ENCODE measurements at places on chromosomes 1 and 21.

DNA sequence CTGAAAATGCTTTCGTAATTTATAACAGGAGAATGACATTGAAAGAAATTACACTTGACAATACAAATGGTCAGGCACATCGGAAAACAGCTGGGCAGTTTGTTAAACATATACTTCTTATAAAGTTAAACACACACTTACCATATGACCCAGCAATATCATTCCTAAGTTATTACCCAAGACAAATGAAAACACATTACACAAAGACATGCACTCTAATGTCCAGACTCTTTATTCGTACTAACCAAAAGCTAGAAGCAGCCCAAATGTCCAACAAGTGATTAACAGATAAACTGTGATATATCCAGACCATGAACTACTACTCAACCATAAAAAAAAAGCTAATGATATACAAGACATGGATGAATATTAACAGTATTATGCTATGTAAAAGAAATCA, 8.5 kb downstream of the AKT3 start:
- no peaks in the 10 kb centered on the region for H3K27me3 ChIP-seq
- H3K36me3 ChIP-seq: no peaks in the 10 kb centered on the region
- H3K4me3 ChIP-seq: no peak overlapping the region
- H3K4me1 ChIP-seq: peaks cover 25% of the 10 kb centered on the region
- DNase-seq: no peak
- no peak overlapping the region for H3K27ac ChIP-seq

GRCh38 chr1:91585982-91586381, 85.3 kb downstream of the CDC7 start:
- H3K27ac ChIP-seq: peak overlapping the region; percentile 34
- H3K4me3 ChIP-seq: no peak overlapping the region
- peaks cover 13% of the 10 kb centered on the region for H3K4me1 ChIP-seq
- DNase-seq: no peak
- H3K36me3 ChIP-seq: no peaks in the 10 kb centered on the region
- peaks cover 12% of the 10 kb centered on the region for H3K27me3 ChIP-seq

GRCh38 chr1:177909416-177909815, 60.4 kb downstream of the SEC16B start:
- DNase-seq: no peak
- peaks cover 11% of the 10 kb centered on the region for H3K27me3 ChIP-seq
- H3K4me1 ChIP-seq: no peaks in the 10 kb centered on the region

GRCh38 chr1:161365207-161365606, 2.5 kb downstream of the CFAP126 start:
- H3K27me3 ChIP-seq: no peaks in the 10 kb centered on the region
- DNase-seq: no peak
- peaks cover 5% of the 10 kb centered on the region for H3K36me3 ChIP-seq

DNA sequence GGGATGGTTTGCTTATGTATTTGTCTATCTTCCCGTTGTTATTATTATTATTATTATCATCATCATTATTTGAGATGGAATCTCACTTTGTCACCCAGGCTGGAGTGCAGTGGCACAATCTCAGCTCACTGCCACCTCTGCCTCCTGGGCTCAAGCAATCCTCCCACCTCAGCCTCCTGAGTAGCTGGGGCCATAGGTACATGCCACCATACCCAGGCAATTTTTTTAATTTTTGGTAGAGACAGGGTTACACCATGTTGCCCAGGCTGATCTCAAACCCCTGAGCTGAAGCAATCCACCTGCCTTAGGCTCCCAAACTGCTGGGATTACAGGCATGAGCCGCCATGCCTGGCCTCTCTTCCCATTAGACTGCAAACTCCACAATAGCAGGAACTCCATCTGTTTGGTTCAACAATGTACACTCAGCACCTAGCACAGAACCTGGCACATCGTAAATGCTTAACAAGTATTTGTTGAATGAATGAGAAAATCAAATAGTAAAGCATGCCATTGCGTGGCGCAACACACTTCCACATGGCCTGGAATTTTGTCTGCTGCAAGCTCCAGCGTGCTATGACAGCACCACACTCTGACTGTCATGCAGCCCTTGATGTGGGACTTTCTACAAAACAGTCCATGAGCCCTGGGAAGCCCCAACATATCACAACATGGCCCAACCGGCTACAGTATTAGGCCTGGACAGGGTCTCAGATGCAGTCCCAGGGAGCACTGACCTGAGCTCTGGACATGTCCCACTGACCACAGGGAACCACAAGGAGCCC, 3.8 kb upstream of the TINAGL1 start:
- H3K36me3 ChIP-seq: no peaks in the 10 kb centered on the region
- peaks cover 14% of the 10 kb centered on the region for H3K4me1 ChIP-seq
- DNase-seq: no peak
- H3K27ac ChIP-seq: no peak overlapping the region
- no peak overlapping the region for H3K4me3 ChIP-seq

- DNase-seq: peak; percentile 43
- no peaks in the 10 kb centered on the region for H3K27me3 ChIP-seq
- no peak overlapping the region for H3K27ac ChIP-seq
- peaks cover 17% of the 10 kb centered on the region for H3K4me1 ChIP-seq
- peaks cover 14% of the 10 kb centered on the region for H3K36me3 ChIP-seq
These were observed 22.9 kb upstream of the NDC1 start for GRCh38 chr1:53860967-53861411.

GRCh38 chr21:43025636-43026180, 49.9 kb downstream of the CBS start:
- H3K36me3 ChIP-seq: peaks cover 45% of the 10 kb centered on the region
- H3K4me1 ChIP-seq: no peaks in the 10 kb centered on the region
- no peak for DNase-seq
- H3K4me3 ChIP-seq: no peak overlapping the region

- H3K4me3 ChIP-seq: peak within 1 kb of the TSS; percentile 98
- peak within 1 kb of the TSS; percentile 97 for H3K27ac ChIP-seq
- no peaks in the 10 kb centered on the region for H3K36me3 ChIP-seq
- DNase-seq: peak; percentile 98
These were observed at the start of gene FAF1 for GRCh38 chr1:50959913-50960844. Gene FAF1, minus strand, starts transcription at chr1:50960267. Its CDS starts 456 bp downstream, at chr1:50959811.

GRCh38 chr1:192726820-192727504, 81.9 kb upstream of the RGS2 start:
- DNase-seq: no peak
- no peaks in the 10 kb centered on the region for H3K4me1 ChIP-seq
- no peak overlapping the region for H3K4me3 ChIP-seq

GRCh38 chr1:109263234-109263596, 13.9 kb downstream of the CELSR2 start:
- H3K27me3 ChIP-seq: no peaks in the 10 kb centered on the region
- no peaks in the 10 kb centered on the region for H3K36me3 ChIP-seq
- no peak overlapping the region for H3K27ac ChIP-seq

- H3K27me3 ChIP-seq: no peaks in the 10 kb centered on the region
- H3K36me3 ChIP-seq: peaks cover 22% of the 10 kb centered on the region
- H3K4me1 ChIP-seq: peaks cover 84% of the 10 kb centered on the region
These were observed 1.2 kb downstream of the PIK3C2B start for GRCh38 chr1:204493145-204493983.

DNA sequence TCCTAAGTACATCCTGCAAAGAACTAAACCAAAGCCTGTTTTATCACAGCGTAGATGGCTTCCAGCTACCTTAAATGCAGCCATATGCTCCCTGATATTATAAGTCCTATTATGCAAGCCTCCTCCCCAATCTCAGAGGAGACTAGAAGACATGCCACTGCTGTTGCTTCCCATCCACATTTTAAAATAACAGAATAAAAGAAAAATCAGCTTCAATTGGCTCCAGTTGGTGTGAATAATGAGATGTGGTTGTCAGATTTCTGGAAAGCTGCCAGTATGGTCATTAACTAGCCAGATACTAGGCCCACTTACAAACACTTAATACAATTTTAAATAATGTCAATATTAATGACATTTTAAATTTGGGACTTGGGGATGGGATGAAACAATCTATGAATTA, 25.7 kb downstream of the WARS2 start:
- peaks cover 15% of the 10 kb centered on the region for H3K4me1 ChIP-seq
- H3K27ac ChIP-seq: no peak overlapping the region
- no peak for DNase-seq
- no peaks in the 10 kb centered on the region for H3K27me3 ChIP-seq

- no peaks in the 10 kb centered on the region for H3K36me3 ChIP-seq
- H3K27ac ChIP-seq: no peak overlapping the region
- no peak overlapping the region for H3K4me3 ChIP-seq
- DNase-seq: no peak
These were observed 191.2 kb upstream of the GREM2 start for GRCh38 chr1:240803151-240803550.

DNA sequence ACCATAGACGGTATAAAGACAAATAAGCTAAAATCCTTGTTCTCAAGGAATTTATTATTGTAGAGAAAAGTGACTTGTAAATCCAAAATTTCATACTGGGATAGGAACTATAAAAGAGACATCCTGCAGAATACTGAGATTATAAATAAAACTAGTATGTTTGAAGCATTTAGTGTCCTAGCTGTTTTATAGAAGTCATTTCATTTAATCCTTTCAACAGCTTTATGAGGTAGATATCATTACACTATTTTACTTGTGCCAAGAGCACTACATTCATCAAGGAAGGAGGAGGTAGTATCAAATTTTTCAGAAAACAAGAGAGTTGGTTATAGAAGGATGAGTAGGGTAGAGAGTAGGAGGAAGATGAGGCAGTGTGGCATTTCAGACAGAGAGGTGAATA, 119.6 kb downstream of the ATF6 start:
- H3K27me3 ChIP-seq: no peaks in the 10 kb centered on the region
- peaks cover 28% of the 10 kb centered on the region for H3K36me3 ChIP-seq
- H3K27ac ChIP-seq: no peak overlapping the region
- H3K4me3 ChIP-seq: no peak overlapping the region

- H3K4me1 ChIP-seq: no peaks in the 10 kb centered on the region
- no peaks in the 10 kb centered on the region for H3K36me3 ChIP-seq
- no peak overlapping the region for H3K27ac ChIP-seq
- H3K4me3 ChIP-seq: no peak overlapping the region
- peaks cover 8% of the 10 kb centered on the region for H3K27me3 ChIP-seq
These were observed 226.0 kb upstream of the KAZN start for GRCh38 chr1:14372526-14372925.

- no peak overlapping the region for H3K4me3 ChIP-seq
- DNase-seq: no peak
- H3K4me1 ChIP-seq: no peaks in the 10 kb centered on the region
- H3K27ac ChIP-seq: no peak overlapping the region
- no peaks in the 10 kb centered on the region for H3K36me3 ChIP-seq
These were observed 195.7 kb downstream of the ROR1 start for GRCh38 chr1:63969441-63969901.

DNA sequence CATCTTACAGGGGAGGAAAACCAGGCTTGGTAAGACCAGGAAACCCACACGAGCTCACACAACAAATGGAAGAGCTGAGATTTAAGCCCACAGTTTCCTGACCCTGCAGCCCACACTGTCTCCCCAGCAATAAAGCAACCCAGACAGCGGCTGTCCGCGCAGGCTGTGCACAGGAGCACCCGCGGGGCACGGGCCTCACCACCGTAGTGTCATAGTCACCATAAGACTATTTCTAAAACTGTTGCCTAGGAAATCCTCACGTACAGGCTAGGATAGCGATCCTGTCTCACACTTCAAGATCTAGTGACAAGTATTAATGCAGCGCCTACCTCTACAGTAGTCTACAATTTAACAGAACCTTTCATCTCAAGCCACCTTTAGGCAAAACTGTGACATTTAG, 54.0 kb upstream of the SYT6 start:
- peaks cover 58% of the 10 kb centered on the region for H3K27me3 ChIP-seq
- H3K27ac ChIP-seq: no peak overlapping the region
- no peak overlapping the region for H3K4me3 ChIP-seq
- H3K4me1 ChIP-seq: peaks cover 2% of the 10 kb centered on the region
- H3K36me3 ChIP-seq: no peaks in the 10 kb centered on the region
- DNase-seq: no peak

- H3K36me3 ChIP-seq: no peaks in the 10 kb centered on the region
- H3K4me3 ChIP-seq: no peak overlapping the region
- no peak overlapping the region for H3K27ac ChIP-seq
- no peaks in the 10 kb centered on the region for H3K27me3 ChIP-seq
- DNase-seq: no peak
These were observed 4.7 kb downstream of the RPS6KC1 start for GRCh38 chr1:213055767-213056166.

DNA sequence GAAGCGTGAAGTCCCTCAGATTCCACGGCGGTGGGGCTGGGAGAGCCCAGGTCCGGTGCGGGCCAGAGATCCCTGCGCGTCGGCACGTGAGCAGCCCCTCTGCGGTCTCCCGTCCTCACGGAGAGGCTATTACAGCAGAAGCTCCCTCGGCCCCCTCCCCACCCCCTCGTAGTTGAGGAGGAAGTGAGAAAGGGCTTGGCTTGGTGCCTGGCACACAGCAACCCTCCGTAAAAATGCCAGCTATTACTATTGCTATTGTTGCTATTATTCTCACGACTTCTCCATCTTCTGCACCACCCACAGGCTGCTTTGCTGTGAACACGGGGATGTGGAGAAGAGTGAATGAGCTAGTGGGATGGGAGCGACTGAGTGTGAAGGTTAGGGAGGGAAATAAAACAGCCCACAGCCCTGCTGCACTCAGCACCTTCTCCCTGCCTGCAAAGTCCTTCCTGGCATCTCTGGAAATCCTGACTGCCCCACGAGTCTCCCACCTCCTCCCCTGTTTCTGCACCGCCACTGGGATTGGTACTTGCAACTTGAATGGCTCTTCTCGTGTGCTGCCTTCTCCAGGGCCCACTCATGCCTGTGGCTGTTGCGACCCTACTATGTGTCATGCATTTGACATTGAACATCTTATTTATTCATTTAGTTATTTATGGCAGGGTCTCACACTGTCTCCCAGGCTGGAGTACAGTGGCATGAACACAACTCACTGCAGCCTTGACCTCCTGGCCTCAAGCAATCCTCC, 26.6 kb downstream of the ZBTB18 start:
- peaks cover 7% of the 10 kb centered on the region for H3K36me3 ChIP-seq
- peaks cover 10% of the 10 kb centered on the region for H3K27me3 ChIP-seq
- peaks cover 70% of the 10 kb centered on the region for H3K4me1 ChIP-seq
- DNase-seq: peak; percentile 58
- peak overlapping the region; percentile 65 for H3K4me3 ChIP-seq

DNA sequence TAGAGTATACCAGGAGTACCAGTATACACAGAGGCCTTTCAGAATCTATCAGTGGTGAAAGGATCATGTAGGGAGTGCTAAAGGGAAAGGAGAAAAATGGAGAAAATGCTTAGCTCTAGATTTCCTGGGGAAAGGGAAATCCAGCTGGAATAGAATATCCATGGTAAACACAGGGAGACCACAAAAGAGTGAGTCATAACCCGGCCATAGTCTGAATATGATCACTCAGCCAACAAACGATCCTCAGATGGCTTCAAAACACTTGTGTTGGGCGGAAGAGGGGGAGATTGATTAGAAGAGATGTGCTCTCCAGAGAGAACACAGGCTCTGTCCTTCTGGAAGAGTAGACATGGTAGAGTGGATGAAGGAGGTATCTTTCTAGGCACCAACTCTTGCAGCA, 180.6 kb downstream of the PAPPA2 start:
- DNase-seq: no peak
- H3K27ac ChIP-seq: no peak overlapping the region
- H3K4me3 ChIP-seq: no peak overlapping the region
